ENCODE measurements at places on chromosomes 6 and 20.

GRCh38 chr6:111837641-111838500, 35.4 kb downstream of the FYN start:
- DNase-seq, result peak; percentile 36

DNA sequence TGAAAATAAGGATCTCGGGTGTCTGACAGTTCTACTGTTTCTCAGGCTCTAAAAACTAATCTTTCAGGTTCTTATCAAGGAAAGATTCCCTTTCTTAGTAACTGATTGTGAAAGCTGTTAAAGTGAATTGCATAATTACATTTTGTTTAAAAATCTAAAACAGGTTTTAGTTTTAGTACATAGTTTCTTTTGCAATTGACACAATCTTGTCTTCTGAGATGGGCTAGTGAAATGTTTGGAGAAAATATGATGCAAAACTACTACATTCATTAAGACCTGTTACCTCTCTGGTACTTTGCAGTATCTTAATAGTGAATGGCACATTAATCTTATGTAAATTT, 298.4 kb downstream of the UTRN start:
- no peak for DNase-seq

DNA sequence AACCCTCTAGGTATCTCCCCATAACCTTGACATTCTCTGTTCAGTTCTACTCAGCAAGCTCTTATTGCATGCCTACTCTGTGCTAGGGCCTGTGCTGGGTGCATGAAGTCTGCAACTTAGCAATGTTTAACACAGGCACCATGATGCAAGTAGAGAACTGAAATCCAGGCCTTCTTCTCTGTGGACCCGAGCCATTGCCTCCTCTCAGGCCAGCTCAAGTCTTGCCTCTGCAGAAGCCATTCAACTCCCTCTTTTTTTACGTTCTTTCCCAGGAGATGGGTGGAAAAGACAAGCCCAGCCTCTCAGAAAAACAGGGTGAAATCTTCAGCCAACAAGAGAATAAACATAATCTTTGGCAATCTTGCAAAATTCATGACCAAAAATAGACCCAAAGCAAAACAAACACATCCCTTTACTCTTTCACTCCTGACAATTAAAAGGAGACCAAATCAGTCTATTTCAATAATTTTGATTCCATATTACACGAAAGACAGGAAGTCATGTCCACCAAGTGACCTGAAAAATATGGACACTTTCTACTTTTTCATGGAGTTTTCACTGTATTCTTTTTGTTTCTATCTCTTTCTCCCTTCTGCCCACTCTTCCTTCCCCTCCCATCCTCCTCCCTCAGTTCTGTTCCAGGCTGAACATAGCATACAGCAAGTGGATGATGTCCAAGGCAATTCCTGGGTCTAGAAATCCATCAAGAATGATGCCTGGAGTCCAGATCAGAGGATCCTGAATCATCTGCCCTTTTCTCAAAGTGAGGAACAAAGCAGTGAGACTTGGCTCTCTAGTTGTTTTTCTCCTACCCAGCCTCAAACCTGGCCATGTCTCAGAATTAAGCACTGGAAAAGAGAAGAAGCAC, 45.4 kb upstream of the MOCS1 start:
- no peak for DNase-seq

DNA sequence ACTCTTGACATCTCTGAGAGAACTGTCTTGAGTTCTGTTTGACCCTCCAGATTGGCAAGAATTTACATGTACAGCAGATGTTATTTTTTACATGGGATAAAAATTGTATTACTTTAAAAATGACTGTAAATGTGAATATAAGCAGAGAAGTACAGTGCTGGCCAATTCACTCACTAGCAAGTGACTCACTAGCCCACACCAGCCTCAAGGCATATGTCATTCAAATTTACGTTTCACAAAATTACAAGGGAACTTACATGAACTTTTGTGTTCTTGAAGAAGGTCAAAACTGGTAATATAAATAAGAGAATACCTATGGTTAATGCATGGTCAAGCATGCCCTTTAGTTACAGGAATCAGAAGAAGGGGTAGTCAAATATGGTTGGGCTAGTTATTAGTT, 54.0 kb upstream of the HMGCLL1 start:
- DNase-seq, result no peak

Measured in CD14-positive monocyte (primary cell).